ENCODE measurements at places on chromosomes 5 and 9.

- DNase-seq = peak; percentile 8
Measured at GRCh38 chr9:135340726-135341475, 138.7 kb upstream of the PPP1R26 start.

DNA sequence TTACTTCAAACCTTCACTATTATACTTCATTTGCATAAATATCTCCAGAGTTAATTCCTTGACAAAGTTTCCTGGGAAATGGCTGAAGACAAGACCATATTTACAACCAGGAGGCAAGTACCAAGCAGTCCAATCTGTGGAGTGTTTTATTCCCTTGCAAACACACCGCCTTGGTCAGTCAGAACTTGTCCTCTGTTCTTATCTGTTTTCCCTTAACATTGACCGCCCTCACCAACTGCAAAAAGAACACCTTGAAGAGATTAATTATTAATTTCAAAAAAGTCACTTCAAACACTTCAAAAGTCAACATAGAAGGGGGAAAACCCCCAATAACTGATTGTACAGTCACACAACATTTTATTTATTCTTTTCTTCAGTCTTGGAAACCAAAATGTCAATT is 269.0 kb upstream of the RGMB start:
- no peak for DNase-seq

DNA sequence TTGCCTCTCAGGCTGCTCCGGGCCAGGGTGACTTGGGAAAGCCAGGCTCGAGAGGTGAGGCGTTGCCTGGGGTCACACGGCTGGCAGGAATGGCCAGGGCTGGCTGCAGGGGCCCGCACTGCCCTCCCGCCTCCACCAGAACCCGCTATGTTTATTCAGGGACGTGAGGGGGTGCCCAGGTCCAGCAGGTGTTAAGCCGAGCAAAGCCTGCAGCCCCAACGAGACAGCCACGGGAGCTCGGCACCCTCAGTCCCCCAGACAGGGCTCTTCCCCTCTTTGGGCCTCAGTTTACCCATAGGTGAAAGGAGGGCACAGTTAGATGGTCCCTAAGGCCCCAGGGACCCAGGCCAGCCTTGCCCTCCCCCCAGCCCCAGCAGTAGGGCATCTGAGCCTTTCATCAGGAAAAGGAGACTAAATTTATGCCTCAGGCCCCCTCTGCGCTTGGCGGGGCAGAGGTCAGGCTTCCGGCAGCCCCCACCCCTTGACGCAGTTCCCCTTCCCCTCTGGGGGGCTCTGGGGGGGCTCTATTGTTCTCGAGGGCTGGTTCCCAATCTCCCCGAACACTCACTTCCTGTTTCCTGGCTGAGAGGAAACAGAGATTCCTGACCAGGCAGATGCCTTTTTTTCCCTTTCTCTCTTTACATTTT is 7.1 kb upstream of the EGFL7 start:
- DNase-seq = no peak

DNA sequence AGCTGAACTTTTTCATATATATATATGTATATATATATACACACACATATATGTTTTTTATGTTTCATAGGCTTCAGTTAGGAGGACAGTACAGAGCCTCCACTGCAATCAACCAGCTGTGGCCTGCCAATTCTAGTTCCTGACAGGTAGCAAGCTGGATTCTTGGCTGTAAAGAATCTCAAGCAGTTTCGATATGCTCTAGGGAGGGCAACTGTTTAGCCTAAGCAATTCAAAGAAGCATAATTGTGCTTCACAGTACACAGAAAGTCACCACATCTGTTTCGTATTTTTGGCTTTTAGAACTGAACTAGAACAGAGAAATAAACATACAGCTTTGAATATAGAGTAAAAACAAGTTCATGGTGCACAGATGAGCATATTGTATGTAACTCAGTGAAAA is 152.4 kb upstream of the ARRDC3 start:
- DNase-seq = no peak

DNA sequence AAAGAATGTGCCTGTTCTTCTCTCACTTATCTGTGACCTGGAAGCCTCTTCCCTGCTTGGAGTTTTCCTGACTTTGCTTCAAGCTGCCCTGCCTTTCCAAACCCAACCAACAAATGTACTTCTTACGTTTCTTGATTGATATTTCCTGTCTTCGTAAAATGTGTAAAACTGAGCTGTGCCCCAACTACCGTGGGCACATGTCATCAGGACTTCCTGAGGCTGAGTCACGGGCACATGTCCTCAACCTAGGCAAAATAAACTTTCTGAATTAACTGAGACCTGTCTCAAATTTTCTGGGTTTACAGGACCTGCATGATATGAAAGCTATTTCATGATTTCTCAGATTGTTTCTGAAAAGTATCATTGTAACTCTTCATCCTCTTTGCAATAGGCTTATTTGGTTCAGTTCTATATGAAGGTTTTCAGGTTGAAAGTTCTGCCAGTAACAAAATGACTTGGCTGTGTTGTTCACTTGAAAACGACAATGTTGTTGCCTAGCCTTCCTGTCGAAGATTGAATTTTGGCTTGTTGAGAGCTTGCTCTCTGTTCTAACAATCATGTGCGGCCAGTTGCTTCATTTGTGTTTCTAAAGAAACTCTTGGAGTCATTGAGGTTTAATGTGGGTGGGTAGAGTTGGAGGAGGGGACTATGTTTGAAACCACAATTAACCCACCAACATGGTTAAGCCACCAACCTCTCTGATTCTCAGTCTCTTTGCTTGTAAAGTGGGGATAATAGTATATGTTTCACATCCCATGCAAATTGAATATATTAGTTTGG is 145.6 kb downstream of the FBXL7 start:
- no peak for DNase-seq

DNA sequence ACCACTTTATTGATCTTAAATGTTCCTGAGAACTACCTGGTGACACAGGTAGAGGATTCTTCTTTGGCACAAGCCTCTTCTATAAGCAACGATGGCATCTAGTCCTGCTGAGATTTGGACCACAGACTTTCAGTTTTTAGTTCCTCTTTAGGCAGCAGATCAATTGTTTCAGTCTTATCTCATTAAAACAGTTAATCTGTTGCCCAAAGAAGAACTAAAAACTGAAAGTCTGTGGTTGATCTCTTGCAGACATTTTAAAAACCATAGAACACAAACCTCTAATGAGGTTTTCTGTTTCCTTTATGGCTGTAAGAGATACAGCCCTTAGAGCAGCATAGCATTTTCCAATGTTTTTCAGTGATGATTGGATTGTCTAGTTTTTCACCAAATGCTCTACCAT is 480.9 kb downstream of the MTRR start:
- DNase-seq = no peak

DNA sequence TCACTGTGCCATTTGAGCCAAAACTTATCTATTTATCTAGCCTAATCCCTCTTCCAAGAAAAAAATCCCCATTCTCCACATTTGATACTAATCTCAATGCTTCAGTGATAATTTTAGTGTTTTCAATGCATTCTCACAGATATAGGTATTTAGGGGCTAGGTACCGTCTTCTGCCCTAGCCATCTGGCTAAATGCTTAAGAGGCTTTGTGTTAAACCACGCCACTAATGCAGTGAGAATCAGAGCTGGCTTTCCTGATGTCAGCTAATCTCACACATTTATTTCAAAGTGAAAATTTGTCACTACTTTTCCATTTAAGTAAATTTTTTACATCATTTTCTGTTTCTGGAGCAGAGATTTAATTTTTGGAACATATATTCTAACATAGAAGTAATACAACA is 479.7 kb downstream of the MAN2A1 start:
- no peak for DNase-seq

- no peak for DNase-seq
Measured at GRCh38 chr5:66671305-66671704, 75.1 kb downstream of the MAST4 start.

Measured in activated CD8-positive, alpha-beta memory T cell treated with anti-CD3 and anti-CD28 coated beads, Interleukin-2, amount 50 U/mL, for 4 hours (primary cell).